ENCODE measurements at places on chromosomes 16 and 17.

- DNase-seq = no peak
These were observed 170.5 kb upstream of the CACNG3 start for GRCh38 chr16:24085666-24086065.

DNA sequence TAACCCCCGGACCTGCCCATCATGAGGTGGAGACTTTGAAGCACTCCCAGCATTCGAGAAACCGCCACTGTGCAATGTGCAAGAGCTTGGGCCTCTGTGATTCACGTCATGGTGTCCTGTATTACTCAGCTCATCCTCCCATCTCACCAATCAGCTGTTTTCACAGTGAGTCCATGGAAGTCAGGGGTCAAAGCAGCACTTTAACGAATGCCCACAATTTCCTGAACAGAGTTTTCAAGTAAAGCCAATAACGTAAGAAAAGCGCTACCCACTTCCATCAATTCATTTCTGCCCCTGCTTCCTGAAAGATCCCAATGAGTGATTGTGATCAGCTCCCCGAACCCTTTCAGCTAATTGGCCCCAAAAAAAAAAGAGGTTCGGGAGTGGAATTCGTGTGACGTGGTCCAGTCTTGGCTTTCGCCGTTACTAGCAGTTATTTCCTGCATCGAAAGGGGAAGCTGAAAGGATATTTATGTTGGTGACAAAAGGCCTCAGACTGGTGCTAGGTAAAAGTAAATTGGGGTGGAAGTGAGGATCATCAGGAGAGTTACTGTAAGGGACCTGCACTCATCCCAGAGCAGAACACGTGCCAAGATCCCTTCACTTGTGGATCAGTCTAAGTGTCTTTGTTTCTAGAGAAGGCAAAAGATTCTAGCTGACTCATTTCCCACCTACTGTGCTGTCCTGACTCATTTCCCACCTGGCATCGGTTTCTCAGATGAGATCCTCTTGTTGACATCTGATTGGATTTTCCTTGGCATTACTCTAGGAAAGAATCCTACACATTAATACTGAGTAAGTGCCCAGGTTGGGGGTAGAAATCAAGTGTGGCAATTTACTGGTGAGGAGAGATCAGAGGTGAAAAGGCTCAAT, 136.7 kb upstream of the NUDT7 start:
- peak; percentile 91 for DNase-seq

DNA sequence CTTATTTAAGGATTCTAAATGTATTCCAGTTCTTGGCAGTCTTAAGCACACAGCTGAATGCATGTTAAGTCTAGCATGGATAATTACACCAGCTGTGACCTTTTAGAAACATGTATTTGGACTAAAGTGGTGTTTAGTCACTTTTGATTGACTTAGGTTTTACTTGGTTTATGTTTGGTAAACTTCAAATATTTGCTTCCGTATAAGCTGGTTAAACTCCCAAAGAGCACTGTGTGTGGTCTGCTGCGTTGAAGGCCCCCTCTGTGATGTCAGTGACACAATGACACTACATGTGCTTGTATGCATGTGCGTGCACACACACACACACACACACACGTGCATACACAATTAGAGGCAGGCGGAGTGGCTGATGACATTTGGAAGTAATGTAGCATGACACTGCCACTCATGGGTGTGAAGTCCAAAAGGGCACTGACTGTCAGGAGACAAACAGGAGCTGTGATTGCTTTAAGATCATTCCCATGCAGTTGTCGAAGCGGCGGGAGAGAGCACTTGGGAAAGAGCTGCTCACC, 156.1 kb upstream of the CDH13 start:
- peak; percentile 3 for DNase-seq

DNA sequence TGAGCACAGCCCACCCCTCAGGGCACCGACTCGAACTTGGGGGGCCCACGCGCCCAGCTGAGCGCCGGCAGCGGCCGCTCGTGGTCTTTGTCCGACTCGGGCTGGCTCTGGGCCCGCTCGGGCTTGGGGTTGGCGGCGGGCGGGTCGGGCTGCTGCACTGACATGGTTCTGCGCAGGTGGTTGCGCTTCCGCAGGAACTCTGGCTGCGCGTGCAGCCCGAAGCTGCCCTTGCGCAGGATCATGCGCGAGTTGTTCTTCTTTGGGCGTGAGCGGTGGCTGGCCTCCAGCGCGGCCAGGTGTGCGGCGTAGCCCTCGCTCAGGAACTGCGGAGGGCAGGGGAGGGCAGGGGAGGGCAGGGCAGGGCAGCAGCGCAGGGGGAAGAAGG, 11.1 kb downstream of the PIMREG start:
- DNase-seq = peak; percentile 33

GRCh38 chr17:8124350-8125153, 646 bp upstream of the HES7 start:
- DNase-seq = peak; percentile 47

- DNase-seq = no peak
These were observed 18.7 kb downstream of the USP36 start for GRCh38 chr17:78821961-78822360.

GRCh38 chr17:54867634-54868033, 33.0 kb upstream of the TOM1L1 start:
- no peak for DNase-seq

DNA sequence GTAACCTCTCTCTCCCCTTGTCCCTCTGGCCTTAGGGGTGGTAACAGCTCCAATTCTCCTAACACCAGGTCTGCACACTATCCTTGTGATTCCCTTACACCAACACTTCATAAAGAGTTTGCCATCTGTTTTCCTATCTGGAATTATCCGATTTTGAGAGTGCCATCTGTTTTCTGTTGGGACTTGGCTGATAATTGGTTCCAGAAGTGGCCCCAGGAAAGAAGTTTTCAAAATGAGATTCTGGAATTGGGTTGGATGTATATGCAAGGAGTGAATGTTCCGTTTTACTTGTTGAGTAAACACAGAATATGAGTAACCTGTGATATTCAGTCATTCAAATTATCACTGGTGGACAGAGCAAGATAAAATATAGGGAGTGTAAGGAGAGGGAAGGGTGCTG, 134.1 kb upstream of the HS3ST3A1 start:
- no peak for DNase-seq

DNA sequence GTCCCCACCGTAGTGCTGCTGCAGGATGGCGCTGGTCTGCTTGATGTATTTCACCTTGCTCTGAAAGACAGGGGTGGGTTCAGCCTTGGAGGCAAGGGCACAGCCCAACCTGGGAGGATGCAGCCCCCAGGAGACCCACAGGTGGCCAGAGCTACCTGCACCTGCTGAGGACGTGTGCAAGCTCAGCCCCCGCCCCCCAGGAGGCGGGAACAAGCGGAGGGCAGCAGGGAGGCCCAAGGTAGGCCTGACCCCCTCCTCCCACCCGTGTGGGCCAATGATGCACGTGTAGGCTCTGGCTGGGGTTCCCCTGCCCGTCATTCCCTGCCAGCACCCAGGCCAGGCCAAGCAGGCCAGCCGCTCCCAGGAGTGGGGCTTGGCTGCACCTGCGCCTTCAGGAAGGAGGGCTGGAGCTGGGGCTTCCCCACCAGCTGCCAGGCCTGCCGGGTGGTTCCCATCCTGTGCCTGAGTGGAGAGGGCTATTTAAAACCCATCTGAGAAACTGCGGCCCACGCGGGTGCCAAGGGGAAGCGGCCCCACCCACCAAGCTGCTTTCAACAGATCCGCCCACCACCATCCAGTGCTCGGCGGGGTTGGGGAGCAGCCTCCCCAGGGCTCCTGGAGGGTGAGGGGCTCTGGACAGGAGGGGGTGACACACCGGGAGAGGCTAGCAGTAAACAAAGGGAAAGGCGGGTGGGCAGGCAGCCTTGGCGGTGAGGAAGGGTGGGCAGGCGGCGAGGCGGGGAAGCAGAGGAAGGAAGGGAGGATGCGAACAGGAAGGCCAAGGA, 3.8 kb downstream of the NTHL1 start:
- DNase-seq = no peak

- DNase-seq = peak; percentile 5
These were observed 7.5 kb downstream of the AXIN2 start for GRCh38 chr17:65553646-65554552.

- no peak for DNase-seq
These were observed 45.7 kb downstream of the DYNLRB2 start for GRCh38 chr16:80586476-80586875.

GRCh38 chr16:21001262-21001661, 100.7 kb downstream of the LYRM1 start:
- DNase-seq = peak; percentile 11

- no peak for DNase-seq
These were observed 41.6 kb downstream of the RPGRIP1L start for GRCh38 chr16:53662072-53662471.

Data from iris pigment epithelial cell (primary cell).